ENCODE measurements at places on chromosomes 2 and 18.

GRCh38 chr2:140998017-140998416, 1132.8 kb downstream of the LRP1B start:
- DNase-seq = no peak

GRCh38 chr2:197152451-197153228, 157.9 kb downstream of the ANKRD44 start:
- no peak for DNase-seq

- no peak for DNase-seq
Observed at GRCh38 chr2:181076658-181077057, 96.3 kb downstream of the UBE2E3 start.

DNA sequence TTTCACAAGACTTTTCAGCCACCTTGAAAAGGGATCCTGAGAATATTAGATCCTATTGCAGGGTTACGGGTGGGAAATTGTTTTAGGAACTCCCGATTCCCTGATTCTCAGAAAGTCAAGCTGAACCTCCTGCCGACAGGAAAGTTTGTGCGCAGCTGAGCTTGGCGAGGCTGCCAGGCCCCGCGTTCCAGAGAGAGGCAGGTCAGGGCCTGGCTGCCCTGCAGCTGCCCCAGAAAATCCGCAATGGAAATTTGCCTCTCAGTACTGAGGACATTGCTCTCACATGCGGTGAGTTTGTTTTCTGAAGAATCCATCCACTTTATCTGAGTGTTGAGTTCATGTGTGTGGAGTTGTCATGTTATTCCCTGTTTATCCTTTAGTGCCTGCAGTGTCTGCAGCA, 144.2 kb downstream of the RTP5 start:
- DNase-seq = no peak

DNA sequence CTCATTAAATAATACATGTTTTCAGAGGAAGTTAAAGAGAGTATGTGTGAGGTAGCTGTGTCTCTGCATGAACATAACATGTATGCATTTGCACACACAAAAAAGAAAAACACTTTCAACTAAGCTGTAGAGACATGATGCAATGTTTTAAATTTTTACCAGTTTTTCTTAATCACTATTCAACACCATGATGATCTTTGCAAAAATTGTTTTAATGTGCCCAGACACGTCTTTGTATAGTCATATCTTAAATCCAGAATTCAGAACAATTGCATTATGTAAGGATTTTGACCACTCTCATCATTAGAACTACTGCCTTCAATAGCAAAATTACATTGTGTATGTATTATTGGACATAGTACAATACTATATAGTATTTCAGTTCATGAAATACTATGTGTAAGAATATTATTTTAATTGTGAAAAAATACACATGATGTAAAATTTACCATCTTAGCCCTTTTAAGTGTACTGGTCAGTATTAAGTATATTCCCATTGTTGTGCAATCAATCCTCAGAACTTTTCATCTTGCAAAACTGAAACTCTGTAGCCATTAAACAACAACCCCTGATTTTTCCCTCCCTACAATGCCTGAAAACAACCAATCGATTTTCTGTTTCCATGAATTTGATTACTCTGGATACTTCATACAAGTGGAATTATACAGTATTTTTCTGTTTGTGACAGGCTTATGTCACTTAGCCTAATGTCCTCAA, 104.5 kb upstream of the ACVR2A start:
- no peak for DNase-seq

- peak; percentile 49 for DNase-seq
Observed at GRCh38 chr18:48888773-48889080, 62.0 kb downstream of the SMAD7 start.

GRCh38 chr2:202171241-202171825, 67.1 kb downstream of the SUMO1 start:
- DNase-seq = no peak

GRCh38 chr2:152499331-152499816, 164.4 kb downstream of the FMNL2 start:
- DNase-seq = no peak

- no peak for DNase-seq
Observed at GRCh38 chr2:52934323-52934898, 833.2 kb upstream of the CHAC2 start.

- DNase-seq = no peak
Observed at GRCh38 chr18:46415532-46416252, 241.3 kb downstream of the LOXHD1 start.

DNA sequence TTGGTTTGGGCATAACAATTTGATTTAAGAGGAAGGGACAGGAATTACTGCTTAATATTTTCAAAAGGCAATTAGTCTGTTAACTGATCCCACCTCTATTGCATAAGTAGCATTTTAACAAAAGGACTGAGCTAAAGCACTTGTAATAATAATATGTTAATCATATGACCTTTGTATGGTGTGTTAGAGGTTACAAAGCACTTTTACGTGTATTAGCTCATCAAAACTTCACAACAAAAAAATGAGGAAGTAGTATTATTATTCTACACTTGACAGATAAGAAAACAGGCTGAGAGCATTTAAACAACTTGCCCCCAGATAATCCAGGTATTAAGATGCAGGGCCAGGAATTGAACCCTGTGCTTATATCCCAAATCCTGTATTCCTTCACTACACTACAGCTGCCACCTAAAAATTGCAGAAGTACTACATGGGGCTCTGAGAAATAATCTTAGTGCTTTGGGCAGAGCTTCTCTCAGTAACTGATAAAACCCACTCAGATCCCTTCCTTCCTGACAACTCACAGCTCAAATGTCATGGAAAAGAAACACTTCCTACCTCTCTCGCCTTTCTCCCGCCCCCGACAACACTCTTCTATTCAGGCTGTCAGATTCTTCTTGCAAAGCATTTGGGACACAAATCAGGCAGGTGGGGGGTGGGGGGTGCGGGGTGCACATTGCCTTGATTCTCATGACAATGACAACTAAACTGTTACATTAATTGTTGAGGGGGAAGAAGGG, 20.7 kb upstream of the KCTD1 start:
- DNase-seq = no peak

DNA sequence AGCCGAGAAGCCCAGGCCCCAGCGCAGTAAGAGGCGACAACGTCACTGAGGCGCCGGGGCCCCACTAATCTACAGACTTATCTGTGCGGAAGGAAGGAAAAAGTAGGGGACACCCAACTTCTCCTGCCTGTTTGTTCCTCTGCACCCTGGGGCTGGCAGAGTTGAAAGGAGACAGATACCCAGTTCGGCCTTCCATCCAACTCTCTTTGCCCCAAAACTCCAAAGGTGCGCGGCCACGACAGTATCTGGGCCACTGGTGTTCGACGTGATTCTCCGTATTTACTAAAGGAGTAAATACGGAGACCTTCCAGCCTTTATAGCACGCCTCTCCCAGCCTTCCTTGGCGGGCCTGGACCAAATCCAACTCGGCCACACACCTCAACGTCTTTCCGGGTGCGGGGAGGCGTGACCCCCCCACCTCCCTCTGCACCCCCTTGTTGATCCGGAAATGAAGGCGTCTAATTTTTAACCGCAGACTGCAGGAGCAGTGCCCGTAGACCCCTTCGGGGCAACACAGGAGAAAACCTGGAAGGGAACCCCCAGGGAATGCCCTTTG, 1.6 kb downstream of the SMAD7 start:
- no peak for DNase-seq

DNA sequence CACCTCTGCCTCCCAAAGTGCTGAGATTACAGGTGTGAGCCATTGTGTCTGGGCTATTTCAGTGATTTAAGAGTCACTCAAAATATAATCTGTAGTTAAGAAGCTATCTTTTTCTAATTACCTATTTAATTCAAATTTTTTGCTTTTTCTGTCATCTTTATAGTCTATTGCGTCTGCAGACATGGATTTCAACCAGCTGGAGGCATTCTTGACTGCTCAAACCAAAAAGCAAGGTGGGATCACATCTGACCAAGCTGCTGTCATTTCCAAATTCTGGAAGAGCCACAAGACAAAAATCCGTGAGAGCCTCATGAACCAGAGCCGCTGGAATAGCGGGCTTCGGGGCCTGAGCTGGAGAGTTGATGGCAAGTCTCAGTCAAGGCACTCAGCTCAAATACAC, 95.1 kb downstream of the COMMD1 start:
- DNase-seq = no peak

- DNase-seq = no peak
Observed at GRCh38 chr2:197292619-197293018, 18.0 kb downstream of the ANKRD44 start.

DNA sequence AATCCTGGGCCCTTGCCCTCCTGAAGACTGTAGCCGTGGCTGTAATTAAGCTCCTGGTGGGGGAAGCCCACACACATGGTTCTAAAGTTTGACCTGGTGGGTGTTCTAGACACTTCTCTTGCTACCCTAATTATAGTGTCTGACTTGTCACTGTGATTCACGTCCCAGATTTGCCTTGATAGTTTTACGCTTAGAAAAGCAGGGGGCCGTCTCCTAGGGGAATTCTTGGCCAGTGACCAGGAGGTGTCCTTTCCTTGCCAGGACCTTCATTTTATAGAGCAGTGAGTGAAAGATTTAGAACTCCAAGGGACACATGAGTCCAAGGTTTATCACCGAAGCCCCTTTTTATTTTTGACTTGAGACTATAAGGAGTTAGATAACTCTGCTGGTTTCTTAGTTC, 9.0 kb downstream of the TMEM214 start:
- DNase-seq = no peak

DNA sequence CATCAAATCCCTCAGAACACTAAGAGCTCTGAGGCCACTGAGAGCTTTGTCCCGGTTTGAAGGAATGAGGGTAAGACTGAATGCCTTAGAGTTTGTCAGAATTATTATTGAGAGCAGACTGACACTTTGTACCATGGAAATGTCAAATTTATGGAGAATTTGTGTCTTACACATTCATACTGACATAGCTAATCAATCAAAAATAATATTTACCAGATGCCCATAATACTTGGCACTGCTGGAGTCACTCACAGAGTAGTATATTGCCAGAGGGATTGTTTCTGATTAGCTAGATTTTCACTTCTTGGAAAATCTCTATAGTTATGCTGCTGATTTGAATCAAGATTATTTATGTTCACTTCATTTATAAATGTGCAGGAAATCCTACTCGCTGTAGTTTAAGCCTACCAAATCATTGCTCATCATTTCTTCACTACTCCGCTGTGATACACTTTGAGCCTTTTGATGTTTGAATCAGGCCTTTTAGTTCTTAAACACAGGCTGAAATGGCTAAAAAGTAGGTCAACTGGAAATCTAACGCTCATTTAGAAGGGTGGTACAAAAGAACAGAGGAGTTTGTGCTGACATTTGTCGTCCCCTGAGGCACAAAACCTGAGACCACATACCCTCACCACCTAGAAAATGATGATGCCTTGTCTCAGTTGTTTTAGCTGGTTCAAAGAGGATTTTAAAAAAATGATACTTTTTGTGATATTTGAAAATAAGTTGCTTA, 96.1 kb upstream of the CSRNP3 start:
- DNase-seq = no peak

GRCh38 chr2:21715887-21716286, 592.1 kb downstream of the TDRD15 start:
- DNase-seq = no peak
